ENCODE measurements at places on chromosomes 5 and 9. TPM values are rescaled to one million over a fixed set of nuclear protein-coding genes. Genes with fewer than 3 reads are reported as not detected.
A peak's percentile ranks its signal among the peaks of the same experiment; 100 is the strongest.

ZNF354B gene
- polyA plus RNA-seq = 6.3 TPM

PCDHA5 gene
- not detected for polyA plus RNA-seq

- H3K27me3 ChIP-seq = no peaks in the 10 kb centered on the region
- no peak overlapping the region for H3K27ac ChIP-seq
- H3K36me3 ChIP-seq = no peaks in the 10 kb centered on the region
- H3K4me3 ChIP-seq = no peak overlapping the region
- no peaks in the 10 kb centered on the region for H3K4me1 ChIP-seq
Measured at GRCh38 chr9:111108946-111109345, 70.7 kb upstream of the LPAR1 start.

PHF24 gene
- 0.60 TPM for polyA plus RNA-seq

DNA sequence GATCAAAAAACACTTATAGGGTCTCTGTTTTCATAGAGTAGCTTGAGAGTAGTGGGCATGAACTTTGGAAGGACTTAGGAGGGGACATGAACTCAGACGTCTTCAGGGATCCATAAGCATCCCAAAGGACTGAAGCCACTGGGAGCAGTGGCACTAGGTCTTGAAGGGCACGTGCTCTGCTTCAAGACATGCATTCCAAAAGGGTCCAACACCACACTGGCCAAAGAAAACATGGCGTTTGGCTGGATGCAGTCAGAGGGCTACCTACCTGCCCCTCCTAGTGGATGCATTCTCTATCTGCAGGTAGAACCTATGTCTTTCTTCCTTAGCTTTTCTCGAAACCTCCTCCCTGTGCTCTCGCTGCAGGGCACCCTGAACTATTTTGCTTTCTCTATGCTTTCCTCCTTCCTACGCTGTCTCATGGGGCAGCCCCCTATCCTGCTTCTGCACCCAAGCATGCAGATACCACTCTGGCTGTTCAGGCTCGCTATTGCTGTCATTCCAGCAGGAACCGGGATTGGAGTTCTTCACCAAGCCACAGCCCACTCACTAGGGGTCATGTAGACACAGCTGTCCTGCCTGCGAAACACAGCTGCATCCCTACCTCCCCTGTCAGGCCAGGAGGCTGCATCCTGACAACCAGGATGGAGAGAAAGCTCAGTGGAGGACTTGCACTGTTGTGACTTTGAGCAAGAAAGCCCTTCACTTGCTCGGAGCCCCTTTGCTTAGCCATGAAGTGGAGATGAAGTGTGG is 11.9 kb downstream of the FAM240B start:
- no peak overlapping the region for H3K27ac ChIP-seq
- H3K36me3 ChIP-seq = no peaks in the 10 kb centered on the region
- H3K4me3 ChIP-seq = no peak overlapping the region
- DNase-seq = no peak
- no peaks in the 10 kb centered on the region for H3K27me3 ChIP-seq
- H3K4me1 ChIP-seq = no peaks in the 10 kb centered on the region

GARIN3 gene
- polyA plus RNA-seq = not detected

- H3K36me3 ChIP-seq = no peaks in the 10 kb centered on the region
- H3K27me3 ChIP-seq = no peaks in the 10 kb centered on the region
- peaks cover 35% of the 10 kb centered on the region for H3K4me1 ChIP-seq
- no peak for DNase-seq
- no peak overlapping the region for H3K4me3 ChIP-seq
Measured at GRCh38 chr5:151257731-151258181, 4.8 kb downstream of the GM2A start.

DNA sequence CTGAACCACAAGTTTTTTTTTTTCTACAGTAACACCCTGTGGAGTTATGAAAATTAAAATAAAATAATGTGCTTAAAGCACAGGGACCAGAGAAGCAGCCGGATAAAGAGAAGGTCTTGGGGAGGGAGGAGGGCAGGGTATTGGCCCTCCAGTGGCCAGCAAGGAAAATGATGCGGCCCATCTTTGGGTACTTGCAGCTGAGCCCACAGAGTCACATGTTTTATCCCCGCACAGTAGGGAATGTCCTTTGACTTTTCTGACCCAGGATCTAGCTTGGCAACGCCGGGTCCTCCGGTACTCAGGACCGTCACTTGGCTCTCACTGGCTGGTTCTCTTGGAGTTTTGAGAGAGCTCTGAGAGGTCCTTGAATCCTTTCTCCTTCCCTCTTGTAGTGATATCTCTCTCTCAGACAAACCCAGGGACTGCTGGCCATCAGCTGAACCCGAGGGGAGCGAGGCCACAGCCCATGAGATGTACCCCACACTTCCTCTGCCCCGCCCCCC is 35.3 kb upstream of the HSPA9 start:
- H3K27ac ChIP-seq = no peak overlapping the region
- H3K27me3 ChIP-seq = no peaks in the 10 kb centered on the region
- H3K4me1 ChIP-seq = peaks cover 29% of the 10 kb centered on the region

ZMAT2 gene
- polyA plus RNA-seq = 87.2 TPM

- H3K27ac ChIP-seq = no peak overlapping the region
- no peak overlapping the region for H3K4me3 ChIP-seq
- no peaks in the 10 kb centered on the region for H3K36me3 ChIP-seq
- H3K4me1 ChIP-seq = no peaks in the 10 kb centered on the region
- no peak for DNase-seq
- no peaks in the 10 kb centered on the region for H3K27me3 ChIP-seq
Measured at GRCh38 chr5:64364426-64364825, 141.4 kb upstream of the RGS7BP start.

DNA sequence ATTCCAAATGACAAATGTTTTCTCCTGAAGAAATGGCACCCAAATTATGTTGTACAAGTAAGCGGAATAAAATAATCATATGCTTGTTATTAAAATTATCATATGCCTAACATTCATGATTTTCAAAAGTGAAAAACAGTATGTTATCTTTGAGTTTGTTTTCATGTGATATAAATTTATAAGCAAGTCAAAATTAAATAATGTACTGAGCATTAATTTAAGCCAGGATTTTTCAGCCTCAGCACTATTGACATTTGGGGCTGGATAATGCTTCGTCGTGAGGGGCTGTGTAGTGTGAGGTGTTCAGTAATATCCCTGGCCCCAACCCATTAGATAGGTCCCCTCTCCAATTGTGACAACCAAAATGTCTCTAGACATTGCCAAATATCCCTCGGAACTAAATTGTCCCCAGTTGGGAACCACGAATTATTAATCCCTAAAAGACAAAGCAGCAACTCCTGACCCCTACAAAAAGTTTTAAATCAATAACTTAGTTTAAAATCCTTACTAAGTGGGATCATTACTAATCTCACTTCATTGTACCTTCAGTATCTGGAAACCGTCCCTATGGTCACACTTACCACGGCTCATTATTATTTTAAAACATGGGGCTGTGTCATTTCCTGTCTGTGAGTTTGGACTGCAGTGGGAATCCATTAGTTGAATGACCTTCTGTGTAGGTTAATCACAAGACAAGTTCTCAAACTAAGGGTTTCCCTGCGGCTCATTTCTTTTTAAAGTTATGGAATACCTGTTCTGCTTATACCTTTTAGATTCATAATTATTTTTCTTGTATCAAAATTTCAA is 1.3 kb upstream of the NNT start:
- no peaks in the 10 kb centered on the region for H3K36me3 ChIP-seq
- peak overlapping the region; percentile 89 for H3K27ac ChIP-seq
- no peak for DNase-seq
- no peaks in the 10 kb centered on the region for H3K27me3 ChIP-seq
- peak overlapping the region; percentile 86 for H3K4me3 ChIP-seq

DNA sequence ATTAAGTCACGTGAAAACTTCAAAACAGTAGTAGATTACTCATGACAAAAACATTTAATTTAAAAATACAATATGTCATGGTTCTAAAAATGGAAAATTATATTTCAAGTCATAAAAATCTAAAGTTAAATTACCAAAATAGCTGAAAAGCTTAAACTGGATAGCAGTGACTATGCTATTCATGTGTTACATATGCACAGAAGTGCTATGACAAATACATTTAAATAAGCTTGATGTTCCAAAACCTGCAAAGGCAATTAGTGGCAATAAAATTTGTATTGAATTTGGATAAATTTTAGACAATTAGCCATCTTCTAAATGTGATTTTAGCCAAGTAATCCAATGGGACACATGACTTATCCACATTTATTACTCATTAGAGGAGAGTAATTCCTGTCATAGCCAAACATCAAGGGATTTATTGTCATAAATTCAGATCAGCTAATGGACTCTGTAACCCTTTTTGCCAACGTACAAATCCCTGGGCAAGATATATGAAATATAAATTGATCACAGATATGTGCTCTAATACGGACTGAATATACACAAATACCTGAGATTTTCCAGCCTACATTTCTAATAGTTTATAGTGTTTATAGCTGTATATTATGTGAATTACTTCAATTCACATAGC is 419.4 kb downstream of the ISL1 start:
- DNase-seq = no peak
- H3K27me3 ChIP-seq = no peaks in the 10 kb centered on the region
- no peak overlapping the region for H3K27ac ChIP-seq
- no peaks in the 10 kb centered on the region for H3K4me1 ChIP-seq
- no peak overlapping the region for H3K4me3 ChIP-seq

RAD17 gene
- polyA plus RNA-seq = 13.2 TPM

TRAF2 gene
- 21.9 TPM for polyA plus RNA-seq

DNA sequence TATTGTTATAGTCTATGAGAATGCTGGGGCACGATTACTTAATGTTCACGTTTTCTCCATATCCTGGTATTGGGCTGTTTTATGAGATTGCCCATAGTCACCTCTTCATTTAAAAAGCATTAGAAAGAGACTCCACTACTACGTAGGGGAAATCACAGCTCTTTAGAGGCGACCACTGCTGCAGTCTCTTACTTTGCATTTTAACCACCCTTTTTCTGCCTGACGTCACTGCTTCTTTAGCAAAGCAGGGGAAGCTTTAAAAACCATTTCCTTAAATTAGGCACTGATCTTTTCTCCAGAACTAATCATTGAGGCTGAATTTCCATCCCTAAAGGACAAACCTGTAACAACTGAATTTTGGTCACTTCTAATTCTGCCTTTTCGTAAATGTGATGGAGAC is 38.9 kb downstream of the ZNF608 start:
- no peaks in the 10 kb centered on the region for H3K27me3 ChIP-seq
- no peak for DNase-seq
- peak overlapping the region; percentile 44 for H3K27ac ChIP-seq
- peaks cover 70% of the 10 kb centered on the region for H3K4me1 ChIP-seq
- no peaks in the 10 kb centered on the region for H3K36me3 ChIP-seq
- H3K4me3 ChIP-seq = no peak overlapping the region

DNA sequence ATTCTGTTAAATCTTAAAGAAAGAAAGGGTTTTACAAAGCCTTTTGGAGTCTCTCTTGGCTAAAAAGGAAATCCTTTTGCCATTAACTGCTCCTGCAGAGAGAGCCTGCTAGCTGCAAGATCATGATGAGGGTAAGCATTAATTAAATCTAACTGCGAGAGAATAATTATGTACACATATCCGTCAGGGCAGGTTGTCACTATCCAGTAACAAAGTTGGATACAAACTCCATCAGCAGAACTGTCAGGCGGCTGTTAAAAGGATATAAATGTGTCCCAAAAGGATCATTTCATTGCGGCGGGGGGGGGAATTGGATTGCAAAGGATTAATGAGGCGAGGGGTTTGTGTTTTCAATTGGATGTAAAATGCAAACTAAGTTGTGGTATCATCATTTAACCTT is 289.3 kb downstream of the ASTN2 start:
- H3K36me3 ChIP-seq = no peaks in the 10 kb centered on the region
- no peaks in the 10 kb centered on the region for H3K27me3 ChIP-seq
- H3K27ac ChIP-seq = no peak overlapping the region
- no peak overlapping the region for H3K4me3 ChIP-seq
- H3K4me1 ChIP-seq = no peaks in the 10 kb centered on the region

C9orf50 gene
- not detected for polyA plus RNA-seq

CTSV gene
- polyA plus RNA-seq = not detected

DNA sequence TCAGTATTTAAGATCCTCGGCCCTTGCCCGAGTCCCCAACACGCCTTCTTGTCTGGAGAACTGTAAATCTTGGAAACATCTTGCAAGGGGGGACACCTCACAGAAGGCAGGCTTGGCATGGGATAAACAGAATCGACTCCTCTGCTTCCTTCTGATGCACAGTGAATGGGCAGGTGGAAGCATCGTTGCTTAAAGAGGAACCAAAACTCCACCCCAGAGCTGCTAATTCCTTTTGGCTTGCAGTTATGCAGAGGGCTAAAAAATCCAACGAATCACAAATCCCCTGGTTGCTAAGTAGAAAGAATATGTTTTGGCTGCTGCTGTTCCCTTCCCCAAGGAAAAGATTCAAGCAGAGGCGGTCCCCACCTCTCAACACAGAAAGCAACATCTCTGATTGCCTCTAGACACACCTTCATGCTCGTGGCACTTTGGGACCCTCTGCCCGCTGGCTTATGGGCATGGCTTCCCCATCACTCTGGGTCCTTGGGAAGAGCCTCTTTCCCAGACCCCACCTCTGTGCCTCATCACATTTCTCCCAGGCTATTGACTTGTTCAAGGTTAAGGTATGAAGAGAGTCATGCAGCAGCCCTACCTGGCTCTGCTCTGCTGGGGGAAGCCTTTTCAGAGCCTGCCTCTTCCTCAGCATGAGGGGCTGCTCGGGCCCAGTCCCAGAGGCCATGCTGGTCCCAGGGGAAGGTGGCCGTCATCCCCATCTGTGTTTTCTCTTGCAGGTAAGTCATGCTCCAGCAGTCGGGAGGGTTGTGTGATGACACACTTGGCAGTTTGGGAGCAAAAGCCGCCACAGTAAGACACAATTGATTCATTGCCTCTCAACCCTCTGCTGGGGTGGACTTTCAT is 137.1 kb downstream of the KCNIP1 start:
- peak; percentile 56 for DNase-seq
- no peaks in the 10 kb centered on the region for H3K4me1 ChIP-seq
- no peak overlapping the region for H3K27ac ChIP-seq
- no peaks in the 10 kb centered on the region for H3K36me3 ChIP-seq

DNA sequence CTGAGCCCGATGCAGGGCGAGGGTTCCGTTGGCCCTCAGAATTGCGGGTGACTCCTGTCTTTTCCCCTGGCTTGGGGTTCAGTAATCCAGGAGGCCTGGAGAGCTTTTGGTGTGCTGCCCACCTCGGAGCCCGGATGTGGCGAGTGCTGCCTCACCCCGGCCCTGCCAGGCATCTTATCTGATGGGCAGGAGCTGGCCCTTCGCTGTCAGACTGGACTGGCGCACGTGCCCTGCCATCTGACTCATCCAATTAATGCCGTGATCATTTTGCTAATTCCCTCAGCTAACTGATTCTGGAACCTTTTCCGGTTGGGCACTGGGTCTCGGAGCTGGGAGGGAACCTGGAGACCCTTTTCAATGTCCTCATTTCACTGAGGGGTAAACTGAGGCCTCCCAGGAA is 34.6 kb downstream of the RXRA start:
- H3K4me1 ChIP-seq = no peaks in the 10 kb centered on the region
- H3K27me3 ChIP-seq = no peaks in the 10 kb centered on the region
- DNase-seq = no peak
- no peak overlapping the region for H3K4me3 ChIP-seq
- H3K27ac ChIP-seq = no peak overlapping the region
- H3K36me3 ChIP-seq = no peaks in the 10 kb centered on the region

ADCY2 gene
- 7.2 TPM for polyA plus RNA-seq

PLAC8L1 gene
- polyA plus RNA-seq = not detected

- no peaks in the 10 kb centered on the region for H3K36me3 ChIP-seq
- H3K27ac ChIP-seq = no peak overlapping the region
- no peak for DNase-seq
- H3K4me1 ChIP-seq = no peaks in the 10 kb centered on the region
- H3K27me3 ChIP-seq = no peaks in the 10 kb centered on the region
Measured at GRCh38 chr5:61687371-61687770, 355.3 kb downstream of the ZSWIM6 start.

- H3K27me3 ChIP-seq = no peaks in the 10 kb centered on the region
- H3K4me1 ChIP-seq = no peaks in the 10 kb centered on the region
- peak overlapping the region; percentile 65 for H3K27ac ChIP-seq
- no peak overlapping the region for H3K4me3 ChIP-seq
- H3K36me3 ChIP-seq = no peaks in the 10 kb centered on the region
- DNase-seq = peak; percentile 93
Measured at GRCh38 chr5:159819591-159820411, 96.5 kb upstream of the ADRA1B start.

ARL14EPL gene
- polyA plus RNA-seq = not detected

Data from sigmoid colon (tissue), 7 donors.